ENCODE measurements at places on chromosomes 4 and X.

DNA sequence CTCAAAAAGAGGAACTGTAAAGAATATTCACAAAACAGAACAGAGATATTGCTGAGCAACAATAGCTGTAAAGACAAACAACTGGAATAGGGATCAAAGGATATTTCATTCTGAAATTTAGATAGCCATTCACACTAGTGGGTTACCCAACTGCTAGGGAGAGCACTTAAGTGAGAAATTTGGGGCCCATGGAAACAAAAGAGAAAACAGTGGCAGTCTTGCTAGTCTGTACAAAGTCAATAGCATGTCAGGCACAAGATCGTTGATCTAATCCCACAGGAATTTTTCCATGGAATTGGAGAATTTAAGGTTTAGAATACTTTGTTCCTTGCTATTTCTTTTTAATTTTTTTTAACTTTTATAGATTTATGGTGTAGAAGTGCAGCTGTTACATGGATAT, 467.0 kb downstream of the PCDH18 start:
- no peak for DNase-seq

DNA sequence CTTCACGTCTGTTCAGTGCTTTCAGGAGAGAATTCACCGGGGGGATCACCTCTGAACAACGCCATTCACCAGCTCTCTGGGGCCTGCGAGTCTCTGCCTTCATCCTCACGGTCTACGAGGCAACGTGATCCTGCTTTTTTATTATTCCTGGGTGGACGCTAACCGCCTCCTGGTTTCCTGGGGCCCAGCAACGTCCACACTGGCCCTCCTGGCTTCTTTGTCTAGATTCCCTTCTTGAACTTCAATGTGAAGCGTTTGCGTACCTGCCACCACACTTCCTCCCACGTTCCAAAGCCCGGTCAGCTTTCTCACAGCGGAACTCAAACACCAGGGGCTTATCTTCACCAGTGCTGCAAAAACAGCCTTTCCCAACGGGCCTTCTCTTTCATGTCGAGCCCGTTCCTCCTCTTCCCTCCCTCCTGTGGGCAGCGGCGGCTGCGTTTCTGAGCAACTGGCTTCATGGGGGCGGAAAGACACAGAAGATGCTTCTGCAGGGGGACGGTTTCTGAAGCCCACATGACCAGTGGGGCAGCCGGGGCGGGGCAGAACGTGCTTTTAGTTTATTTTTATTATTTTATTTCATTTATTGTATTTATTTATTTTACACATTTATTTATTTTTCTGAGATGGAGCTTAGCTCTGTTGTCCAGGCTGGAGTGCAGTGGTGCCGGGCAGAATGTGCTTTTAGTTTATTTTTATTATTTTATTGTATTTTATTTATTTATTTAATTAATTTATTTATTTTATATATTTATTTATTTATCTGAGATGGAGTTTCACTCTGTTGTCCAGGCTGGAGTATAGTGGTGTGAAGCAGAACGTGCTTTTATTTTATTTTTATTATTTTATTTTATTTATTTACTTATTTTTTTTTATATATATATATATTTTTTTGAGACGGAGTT, 64.6 kb downstream of the CRLF2 start:
- DNase-seq, result no peak

- peak; percentile 3 for DNase-seq
Observed at GRCh38 chr4:77913348-77913747, 50.7 kb downstream of the MRPL1 start.

DNA sequence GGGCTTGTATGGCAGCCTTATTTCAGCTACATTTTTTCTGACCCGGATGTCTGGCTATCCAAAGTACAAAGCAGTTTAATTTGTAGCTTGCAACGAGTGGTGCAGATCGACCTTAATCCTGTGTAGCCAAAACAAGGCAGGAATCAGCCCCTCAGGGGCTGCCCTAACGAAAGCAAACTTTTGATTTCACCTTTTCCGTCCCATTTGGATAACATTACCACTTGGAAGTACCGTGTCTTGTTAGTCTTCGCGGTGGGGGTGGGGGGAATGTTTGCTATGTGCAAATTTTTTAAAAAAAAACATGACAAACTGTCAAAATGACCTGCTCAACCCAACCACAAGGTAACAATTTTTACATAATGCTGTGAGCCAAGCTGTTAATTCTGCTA, 766 bp upstream of the DNAJB14 start:
- DNase-seq, result no peak

- no peak for DNase-seq
Observed at GRCh38 chr4:183621875-183622274, 37.1 kb downstream of the RWDD4 start.

DNA sequence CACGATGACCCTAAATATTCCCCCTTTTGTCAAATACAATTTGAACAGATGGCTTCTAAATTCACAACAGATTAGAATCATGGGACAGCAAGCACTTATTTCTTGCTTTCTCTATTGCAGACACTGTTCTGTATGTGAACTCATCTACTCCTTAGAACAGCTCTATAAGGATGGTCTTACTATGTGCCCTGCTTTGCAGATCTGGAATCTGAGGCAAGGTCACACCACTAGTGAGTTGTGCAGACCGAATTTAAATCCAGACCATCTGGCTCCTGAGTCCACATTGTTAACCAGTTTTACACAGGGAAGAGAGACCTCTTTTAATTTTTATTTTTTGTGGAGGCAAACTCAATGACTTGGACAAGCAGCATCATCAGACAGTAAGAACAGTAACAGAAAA, 50.2 kb downstream of the GPRIN3 start:
- DNase-seq, result no peak

DNA sequence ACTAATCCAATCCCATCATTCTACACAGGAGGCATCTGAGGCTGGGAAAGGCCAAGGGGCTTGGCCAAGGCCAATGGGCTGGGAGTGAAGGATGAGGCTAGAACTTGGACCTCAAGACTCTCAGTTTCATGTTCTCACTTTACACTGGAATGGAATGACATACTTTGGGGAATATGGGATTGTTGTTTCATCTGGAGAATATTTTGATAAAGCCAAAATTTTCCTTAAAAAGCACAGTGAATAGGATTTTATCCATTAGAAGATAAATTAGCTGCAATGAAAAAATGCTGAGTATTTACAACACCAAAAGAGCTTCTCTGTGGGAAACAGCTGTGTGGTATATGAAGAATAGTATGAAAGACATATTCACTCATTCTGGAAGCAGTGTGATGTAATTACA, 29.3 kb downstream of the SMIM20 start:
- no peak for DNase-seq

GRCh38 chrX:40148385-40149285, 50.9 kb upstream of the BCOR start:
- peak; percentile 56 for DNase-seq

DNA sequence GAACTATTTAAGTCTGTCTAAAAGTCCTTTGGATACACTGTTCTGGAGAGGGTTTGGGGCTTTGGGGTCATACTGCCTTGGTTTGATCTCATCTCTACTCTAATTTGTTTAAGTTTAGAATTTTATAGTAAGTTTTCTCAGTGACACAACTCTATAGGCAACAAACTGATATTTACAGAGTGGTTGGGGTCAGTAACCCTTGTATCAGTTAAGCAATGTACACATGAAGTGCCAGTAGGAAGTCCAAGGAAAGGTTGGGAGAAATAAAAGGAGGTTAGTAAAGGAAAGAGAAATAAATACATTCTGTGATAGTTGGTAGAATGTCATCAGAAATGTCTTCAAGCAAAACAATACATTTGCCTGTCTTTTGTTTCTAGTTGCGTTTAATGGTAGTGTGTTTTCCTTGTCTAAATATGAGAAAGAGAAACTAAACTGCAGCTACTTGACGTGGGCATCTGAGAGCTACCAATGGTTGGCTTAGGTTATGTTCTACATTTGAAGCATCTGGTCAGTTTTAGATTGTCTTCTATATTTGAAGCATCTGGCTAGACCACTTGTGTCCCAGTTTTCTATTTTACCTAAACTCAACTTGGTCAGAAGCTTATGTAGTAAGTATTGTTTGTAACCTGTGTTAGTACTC, 6.9 kb downstream of the ATP7A start:
- no peak for DNase-seq

DNA sequence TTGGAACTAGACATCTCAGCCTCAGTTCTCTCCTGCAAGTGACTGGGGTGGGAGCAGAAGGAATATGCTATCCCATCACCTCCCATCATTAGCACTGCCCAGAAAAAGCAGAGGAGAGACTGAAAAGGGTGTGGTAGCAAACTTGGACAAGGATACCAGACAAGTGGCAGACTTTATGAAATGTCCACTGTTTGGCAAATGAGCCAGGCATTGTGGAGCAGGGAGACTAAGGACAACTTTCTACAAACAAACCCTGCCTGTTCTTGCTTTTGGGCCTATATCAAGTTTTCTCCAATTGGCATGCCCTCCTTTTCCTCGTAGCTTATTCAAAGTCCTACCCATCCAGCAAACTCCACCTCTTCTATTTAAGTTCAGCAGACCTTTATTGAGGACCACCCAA, 41.6 kb downstream of the ZCCHC12 start:
- DNase-seq, result no peak

- peak; percentile 21 for DNase-seq
Observed at GRCh38 chr4:111847296-111848008, 297.8 kb upstream of the FAM241A start.

- DNase-seq, result peak; percentile 6
Observed at GRCh38 chrX:53239474-53239873, 14.5 kb upstream of the KDM5C start.

- DNase-seq, result no peak
Observed at GRCh38 chr4:844752-845232, 18.9 kb upstream of the CPLX1 start.

GRCh38 chr4:26151615-26152014, 169.2 kb upstream of the RBPJ start:
- no peak for DNase-seq

GRCh38 chr4:22471419-22471818, 44.4 kb downstream of the ADGRA3 start:
- DNase-seq, result no peak

DNA sequence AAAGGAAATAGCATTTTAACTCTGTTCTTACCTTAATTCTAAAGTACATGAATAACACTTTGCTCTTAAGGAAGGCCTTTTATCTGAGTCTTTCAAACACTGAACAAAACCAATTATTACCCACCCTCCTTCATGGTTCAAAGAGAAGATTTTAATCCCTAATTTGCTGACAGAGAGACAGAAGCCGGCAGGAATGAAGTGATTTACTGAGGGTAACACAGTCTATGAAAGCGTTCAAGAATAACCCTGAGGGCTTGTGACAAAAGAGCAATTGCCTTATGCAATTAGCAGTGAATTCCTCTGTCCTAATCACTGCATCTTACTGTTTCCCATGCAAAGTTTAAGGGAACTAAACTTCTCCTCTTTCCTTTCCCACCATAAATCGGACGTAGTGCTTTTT, 144.1 kb downstream of the PACRGL start:
- DNase-seq, result no peak

DNA sequence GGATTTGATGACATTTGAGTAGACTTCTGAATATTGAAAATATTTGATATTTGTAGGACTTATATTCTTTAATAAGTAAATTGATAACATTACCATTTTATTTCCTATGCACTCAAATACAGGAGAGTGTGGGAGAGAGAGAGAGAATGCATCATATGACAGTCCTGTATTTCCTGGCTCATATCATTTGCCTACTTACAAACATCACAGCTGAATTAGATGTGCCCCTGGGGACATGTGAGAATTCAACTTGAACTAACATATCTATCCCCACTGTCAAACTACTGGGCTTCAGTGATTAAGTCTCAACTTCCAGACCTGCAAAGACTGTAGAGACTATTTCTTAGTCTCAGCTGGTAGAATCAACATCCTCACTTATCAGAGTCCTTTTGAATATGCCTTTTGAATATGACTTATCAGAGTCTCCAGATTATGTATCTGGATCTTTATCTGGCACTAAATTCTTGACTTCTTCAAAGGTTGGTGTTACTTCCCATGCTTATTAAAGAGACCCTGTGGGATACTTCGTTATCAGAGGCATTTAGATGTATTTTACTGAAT, 75.5 kb downstream of the PABPC4L start:
- DNase-seq, result no peak

DNA sequence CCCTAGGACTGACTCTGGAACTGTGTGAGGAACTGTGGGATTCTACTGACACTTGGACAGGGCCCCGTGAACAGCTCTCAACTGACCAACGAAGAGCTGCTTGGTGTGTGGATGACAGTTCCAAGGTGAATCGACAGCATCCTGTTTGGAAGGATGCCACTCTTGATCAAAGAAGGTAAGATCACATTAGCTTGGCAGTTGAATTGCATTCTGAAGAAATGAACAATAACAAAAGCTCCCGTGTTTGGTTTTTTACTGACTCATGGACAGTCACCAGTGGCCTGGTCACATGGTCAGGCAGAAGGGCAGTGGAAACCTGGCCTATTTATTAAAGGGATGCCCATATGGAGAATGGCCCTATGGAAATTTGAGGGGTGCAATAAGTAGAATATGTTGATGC, 33.1 kb upstream of the GPR34 start:
- no peak for DNase-seq

DNA sequence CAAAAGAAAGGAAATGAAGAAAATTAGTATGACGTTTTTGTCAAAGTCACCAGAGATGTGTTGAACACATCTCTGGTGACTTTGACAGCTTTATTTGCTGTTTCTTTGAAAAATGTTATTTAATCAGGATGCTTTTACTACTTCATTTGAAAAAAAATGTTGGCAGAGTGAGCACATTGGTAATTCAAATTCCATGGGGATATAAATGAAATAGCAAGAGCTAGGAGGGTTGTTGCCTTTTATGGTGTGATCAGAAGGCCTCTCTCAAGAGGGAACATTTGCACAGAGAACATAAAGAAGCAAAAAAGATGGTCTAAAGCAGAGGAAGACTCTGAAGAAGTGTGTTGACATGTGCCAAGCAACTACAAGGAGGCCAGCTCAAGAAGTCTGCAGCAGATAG, 46.6 kb upstream of the CXCL8 start:
- DNase-seq, result no peak

DNA sequence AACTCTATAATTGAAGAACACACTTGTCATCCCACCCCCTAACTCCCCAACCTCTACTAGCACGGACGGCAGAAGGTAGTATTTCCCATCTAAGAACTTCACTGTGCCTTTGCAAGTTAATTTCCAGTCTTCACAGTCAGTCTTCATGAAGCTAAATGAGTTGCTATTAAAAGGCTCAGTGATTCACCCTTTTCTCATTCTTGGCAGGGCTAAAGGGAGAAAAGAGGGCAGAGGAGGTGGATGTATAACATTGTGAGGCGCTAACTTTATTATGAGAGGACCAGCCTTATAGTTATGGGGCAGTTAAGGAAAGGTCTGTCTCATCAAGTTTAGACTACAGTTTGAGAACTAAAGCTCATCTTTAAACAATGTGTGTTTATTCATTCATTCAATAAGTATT, 161.0 kb upstream of the S100G start:
- DNase-seq, result no peak

DNA sequence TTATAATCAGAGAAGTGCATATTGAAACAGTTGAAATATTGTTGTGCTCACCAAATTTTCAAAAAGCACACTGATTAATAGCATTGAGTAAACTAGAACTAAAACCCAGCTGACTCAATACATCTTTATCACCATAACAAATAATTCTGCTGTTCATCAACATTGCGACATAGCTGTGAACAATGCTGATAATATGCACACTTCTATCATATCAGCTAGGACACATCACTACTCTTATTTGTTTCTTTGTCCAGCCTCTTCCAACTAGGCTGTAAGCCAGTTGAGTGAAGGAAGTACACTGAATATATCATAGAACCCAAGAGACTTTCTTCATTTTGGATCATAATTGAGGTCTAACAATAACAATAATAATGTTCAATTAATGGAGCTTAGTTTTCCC, 349.7 kb downstream of the IQCM start:
- no peak for DNase-seq

- DNase-seq, result no peak
Observed at GRCh38 chr4:2276581-2277325, 14.8 kb upstream of the MXD4 start.

GRCh38 chr4:163087805-163088204, 78.9 kb downstream of the NAF1 start:
- no peak for DNase-seq

Measured in suppressor macrophage (primary cell).